ENCODE measurements at places on chromosomes 1 and 21.

DNA sequence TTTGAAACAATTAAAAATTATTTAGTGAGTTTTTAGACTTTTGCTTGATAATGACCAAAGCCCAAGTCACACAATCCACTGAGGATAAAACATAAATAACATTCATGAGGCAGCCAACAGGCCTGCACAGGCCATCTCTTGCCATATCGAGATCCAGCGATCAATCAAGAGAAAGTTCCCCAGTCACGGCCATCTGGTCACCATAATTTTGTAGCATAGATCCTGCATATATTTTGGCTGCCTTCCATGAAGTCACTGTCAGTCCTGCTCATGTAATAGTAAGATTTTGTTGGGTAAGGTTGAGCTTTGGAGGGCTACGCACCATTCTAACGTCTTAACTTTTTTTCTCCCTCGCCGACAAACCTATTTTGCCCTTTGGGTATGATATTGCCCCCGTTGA lies 17.5 kb downstream of the KPNA6 start:
- DNase-seq: no peak

- DNase-seq: no peak
Observed at GRCh38 chr1:56359056-56359455, 220.3 kb downstream of the PLPP3 start.

DNA sequence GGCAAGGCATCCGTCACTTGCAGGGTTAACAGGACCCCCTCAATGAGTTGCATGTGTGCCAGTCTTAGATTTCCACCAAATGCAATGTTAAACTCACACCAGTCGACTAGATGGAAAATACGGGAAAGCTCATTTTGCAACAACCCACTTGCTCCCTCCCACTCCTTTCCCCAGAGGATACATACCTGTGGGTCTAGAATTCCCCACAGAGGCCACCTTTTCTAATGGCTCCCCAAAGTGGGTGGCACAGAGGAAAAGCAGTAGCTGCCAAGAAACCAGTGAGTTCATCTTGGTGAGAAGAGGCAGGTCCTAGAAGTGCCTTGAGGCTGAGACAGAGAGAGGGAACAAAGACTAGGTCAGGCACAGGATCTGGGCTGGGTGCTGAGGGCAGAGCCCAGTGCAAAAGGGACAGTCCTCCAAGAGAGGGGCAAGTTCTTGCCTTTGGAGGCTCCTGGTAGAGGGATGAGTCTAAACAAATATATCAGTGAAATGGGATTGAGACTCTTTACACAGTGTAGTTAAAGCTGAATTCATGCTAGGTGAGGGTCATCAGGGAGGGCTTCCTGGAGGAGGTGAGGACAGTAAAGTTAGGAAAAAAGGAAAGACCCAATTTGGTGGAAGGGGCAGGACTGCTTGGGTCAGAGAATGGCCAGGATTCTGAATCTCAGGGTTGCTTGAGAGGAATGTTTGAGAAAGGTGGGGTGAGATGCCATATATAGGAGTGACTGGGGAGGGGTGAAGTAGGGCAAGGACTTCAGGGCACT lies 3.5 kb downstream of the KISS1 start:
- no peak for DNase-seq

DNA sequence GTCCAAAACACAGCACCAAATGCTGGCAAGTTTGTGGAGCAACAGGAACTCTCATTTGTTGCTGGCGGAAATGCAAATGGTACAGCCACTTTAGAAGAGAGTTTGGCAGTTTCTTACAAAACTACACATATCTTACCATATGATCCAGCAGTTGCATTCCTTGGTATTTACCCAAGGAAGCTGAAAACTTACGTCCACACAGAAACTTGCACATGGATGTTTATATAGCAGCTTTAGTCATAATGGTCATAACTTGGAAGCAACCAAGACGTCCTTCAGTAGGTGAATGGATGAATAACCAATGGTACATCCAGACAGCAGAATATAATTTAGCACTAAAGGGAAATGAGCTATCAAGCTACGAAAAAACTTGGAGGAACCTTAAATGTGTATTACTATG lies 66.4 kb downstream of the MARK1 start:
- peak; percentile 21 for DNase-seq

- DNase-seq: no peak
Observed at GRCh38 chr1:198778049-198778448, 139.2 kb downstream of the PTPRC start.

GRCh38 chr21:43918385-43918947 lies 53.4 kb downstream of the AGPAT3 start:
- no peak for DNase-seq

DNA sequence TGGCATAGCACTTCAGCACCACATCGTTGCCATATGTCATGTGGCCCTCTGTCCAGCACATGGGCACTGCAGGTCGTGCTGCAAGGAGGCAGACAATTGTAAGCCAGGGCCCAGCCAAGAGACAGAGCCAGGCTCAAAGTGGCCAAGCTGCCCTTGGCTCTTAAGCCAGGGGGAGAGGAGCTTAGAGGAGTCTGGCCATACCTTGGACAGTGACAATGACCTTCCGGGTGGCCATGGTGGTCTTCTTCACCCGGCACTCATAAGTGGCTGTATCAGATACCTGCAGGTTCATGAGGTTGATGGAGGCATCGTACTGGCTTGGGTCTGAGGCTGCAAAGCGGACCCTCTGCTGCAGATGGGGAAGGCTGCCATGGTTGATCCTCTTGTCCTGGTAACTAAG lies 4.6 kb downstream of the VSIG8 start:
- no peak for DNase-seq

DNA sequence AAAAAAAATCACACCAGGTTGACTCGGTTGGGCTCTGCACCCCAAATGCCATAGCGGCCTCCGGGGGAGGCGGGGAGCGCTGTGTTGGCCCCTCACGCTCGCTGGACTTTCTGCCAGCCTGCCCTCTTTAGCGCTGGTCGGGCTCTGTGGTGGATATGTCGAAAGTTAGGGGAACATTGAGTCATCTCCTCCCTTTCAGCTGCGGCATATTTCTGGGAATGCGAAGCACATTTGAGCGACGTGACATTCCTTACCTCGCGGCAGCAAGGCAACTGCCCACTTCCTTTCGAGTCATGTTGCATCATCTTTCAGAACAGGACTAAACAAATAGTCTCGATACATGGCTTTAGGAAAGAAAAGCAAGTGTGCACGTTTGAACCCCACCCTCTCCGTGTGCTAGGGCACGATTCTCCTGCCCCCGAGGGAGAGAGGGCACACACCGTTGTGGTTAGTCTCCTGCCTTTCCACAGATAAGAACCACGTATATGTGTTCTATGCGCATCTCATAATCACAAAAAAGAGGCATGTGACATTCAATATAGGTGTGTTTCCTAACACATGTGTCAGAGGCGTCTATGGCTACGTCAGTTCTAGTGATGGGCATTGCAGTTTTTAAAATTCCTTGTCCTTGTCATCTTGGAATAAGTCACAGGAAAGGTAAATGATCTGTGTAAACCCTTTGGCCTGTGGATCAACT lies 105.9 kb upstream of the SLC45A1 start:
- DNase-seq: peak; percentile 65

DNA sequence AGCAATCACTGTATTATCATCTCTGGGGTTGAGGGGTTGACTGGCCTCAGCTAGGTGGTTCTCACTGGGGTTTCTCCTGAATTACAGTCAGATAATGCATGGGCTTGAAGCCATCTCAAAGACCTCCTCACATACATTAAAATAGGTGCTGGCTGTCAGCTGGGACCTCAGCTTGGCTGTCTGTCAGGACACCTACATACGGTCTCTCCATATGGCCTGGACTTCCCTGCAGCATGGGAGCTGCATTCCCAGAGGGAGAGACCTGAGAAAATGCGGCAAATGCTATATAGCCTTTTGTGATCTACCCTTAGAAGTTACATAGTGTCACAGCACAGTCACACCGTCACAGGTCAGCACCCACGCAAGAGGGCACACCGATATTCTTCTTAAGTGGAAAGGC lies 93.6 kb downstream of the TSEN15 start:
- no peak for DNase-seq

DNA sequence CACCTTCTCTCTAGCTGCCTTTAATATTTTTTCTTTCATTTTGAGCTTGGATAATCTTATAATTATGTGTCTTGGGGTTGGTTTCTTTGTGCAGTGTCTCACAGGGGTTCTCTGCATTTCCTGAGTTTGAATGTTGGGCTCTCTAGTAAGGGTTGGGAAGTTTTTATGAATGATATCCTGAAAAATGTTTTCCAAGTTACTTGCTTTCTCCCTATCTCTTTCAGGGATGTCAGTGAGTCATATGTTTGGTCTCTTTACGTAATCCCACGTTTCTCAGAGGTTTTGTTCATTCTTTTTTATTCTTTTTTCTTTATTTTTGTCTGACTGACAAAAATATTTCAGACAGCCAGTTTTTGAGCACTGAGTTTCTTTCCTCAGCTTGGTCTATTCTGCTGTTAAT lies 55.4 kb upstream of the CCDC190 start:
- no peak for DNase-seq
